Fibroblast of gingiva (primary cell): ENCODE measurements at places on chromosomes 7 and 10.
A peak's percentile ranks its signal among the peaks of the same experiment; 100 is the strongest.

GRCh38 chr7:91373111-91373800 is 109.0 kb downstream of the FZD1 start:
- no peak for DNase-seq

DNA sequence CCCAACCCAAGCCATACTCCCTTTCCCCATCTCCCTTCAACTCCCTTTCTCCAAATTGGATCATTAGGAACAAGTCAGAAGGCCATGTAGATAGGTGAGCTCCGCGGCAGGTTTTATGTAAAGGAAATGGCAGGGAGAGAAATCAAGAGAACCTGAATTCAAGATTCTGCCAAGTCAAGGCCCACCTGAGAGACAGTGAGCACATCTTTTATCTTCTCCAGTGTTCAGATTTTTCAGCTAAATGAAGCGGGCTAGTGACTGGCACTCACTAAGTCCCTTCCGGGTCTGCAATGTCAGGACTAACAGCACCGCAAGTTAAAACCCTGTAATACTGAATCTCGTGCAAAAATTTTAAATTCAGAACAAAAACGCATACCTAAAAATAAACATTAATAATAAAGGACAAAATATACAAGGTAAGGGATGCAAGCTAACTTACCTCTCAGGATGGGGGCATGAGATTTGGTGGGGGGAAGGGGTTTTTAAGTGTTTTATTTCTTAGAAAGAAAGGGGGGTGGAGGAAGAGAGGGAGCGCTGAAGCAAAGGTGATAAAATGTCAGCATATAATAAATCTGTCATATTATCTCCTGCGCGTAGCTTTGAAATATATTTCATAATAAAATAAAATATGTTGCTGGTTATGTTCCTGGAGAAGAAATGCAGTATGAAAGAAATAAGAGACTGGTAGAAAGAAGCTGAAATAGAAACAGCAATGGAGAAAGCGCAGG is 17.6 kb downstream of the TCAF1 start:
- no peak for DNase-seq

DNA sequence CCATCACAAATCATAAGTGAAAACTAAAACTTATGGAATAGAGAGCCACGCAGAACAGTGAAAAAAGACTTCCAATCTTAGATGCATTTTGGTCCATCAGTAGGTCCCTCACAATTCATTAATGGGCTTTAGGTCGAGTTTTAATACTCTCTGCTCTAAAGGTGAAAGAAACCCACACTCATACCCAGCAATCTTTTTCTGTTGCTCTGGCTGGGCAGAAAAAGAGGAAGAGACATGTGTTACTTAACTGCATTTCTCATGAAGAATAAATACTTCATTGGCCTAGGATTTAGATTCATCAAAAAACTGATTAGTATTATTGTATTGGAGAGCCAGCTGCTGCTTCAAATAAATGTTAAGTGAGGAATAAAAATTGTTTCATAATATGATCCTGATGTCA is 645.7 kb downstream of the PHTF2 start:
- DNase-seq: no peak

DNA sequence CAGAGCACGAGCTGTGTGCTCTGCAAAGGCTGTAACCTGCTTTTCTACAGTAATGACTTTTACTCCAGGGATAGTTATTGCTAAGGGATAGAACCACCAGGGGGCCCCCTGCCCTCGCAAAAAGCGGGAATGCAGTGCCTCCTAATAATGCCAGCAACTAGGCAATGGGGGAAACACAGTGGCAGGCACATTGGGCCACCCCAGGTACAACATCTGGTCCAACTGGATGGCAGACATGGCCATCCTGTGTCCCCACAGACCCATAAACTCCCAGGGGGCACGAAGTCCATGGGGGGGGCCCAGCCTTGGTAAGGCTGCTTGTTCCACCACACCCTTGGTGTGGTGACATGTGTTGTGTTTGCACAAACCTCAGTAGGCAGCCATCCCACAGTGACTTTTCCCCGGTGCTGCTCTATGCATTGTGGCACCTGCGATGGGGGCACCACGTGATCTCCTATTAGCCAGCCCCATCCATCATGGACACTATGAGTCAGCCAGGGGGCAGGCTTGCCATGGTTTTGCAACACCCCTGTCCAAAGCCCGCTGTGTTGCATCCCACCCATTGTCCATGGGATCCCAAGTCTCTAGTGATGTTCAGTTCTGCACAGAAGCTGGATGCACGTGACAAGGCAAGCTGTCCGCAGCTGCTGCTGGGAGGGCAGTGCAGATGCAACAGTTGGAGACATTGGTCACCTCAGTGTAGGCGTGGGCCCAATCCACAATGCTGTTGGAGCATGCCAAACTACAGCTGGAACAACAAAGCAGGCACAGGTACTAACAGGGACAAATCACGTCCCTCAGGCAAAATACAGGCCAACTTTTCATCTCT is 84.0 kb downstream of the ANLN start:
- DNase-seq: no peak

DNA sequence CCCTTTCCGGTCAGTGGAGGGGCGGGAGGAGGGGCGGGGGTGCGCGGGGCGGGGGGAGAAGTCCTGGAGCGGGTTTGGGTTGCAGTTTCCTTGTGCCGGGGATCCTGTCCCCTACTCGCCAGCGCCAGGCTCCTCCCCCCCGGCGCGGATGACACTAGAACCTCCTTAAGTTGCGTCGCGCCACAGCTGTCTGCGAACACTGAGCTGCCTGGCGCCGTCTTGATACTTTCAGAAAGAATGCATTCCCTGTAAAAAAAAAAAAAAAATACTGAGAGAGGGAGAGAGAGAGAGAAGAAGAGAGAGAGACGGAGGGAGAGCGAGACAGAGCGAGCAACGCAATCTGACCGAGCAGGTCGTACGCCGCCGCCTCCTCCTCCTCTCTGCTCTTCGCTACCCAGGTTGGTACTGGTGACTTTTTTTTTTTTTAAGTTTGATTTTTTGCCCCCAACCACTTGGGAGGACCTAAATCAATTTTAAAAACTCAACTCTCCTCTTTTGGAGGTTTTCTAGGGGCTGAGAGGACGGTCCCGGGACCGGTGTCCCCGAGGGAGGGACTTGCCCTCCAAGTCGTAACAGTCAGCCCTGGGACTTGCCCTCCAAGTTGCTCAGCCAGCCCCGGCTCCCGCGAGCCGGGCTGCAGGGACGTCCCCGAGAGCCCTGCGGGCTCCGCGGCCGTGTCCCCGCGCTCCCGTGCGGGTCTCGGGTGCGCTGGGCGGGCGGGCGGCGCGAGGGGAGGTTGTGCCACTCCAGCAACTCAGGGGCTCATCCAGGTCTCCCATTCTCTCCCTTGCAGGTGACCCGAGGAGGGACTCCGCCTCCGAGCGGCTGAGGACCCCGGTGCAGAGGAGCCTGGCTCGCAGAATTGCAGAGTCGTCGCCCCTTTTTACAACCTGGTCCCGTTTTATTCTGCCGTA is at the start of gene GATA3:
Gene GATA3, plus strand, starts transcription at position 195 of the 914 bp plus-strand sequence. CDS start 968 bp downstream, outside the sequence.
- DNase-seq: peak; percentile 29

DNA sequence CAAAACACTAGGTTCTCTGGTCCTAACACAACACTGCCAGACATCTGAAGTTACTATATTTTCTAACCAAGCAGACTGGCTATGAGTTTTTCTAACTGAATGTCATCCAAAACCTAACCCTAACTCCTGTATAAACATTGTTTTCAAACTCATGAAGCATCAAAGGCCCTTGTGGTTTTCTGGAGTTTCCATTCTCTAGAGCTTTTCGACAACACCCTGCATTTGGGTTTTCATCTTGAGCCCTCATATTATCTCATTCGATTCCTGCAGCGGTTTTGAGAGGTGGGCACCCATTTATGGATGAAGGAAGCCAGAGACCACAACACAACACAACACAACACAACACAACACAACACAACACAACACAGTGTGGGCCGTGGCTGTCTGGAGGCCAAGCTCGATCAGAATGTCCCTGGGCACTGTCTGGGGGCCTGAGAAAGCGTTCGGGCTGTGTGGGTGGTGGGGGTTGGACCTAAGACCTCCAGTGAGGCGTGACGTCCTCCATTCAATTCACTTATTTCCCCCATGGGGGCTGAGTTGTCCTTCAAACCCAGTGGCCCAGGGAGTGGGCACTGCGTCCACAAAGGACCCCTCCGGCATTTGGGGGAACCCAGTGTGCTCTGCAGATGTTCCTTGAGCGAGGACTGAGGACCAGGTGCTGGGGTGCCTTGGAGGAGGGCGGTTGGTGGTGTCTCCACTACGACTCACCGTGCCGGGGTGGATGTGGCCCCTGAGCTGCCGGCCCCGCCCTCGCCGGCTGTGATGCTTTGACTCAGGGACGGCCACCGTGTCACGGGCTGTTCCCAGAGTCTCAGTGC is 490.4 kb downstream of the DNAJB6 start:
- no peak for DNase-seq

- no peak for DNase-seq
Measured at GRCh38 chr7:39882148-39882784, 67.8 kb upstream of the CDK13 start.

- no peak for DNase-seq
Measured at GRCh38 chr10:1515121-1515779, 222.1 kb downstream of the ADARB2 start.

- no peak for DNase-seq
Measured at GRCh38 chr7:75958802-75959543, 35.4 kb downstream of the TMEM120A start.

GRCh38 chr7:98217623-98218582 is 6.7 kb downstream of the BHLHA15 start:
- no peak for DNase-seq

DNA sequence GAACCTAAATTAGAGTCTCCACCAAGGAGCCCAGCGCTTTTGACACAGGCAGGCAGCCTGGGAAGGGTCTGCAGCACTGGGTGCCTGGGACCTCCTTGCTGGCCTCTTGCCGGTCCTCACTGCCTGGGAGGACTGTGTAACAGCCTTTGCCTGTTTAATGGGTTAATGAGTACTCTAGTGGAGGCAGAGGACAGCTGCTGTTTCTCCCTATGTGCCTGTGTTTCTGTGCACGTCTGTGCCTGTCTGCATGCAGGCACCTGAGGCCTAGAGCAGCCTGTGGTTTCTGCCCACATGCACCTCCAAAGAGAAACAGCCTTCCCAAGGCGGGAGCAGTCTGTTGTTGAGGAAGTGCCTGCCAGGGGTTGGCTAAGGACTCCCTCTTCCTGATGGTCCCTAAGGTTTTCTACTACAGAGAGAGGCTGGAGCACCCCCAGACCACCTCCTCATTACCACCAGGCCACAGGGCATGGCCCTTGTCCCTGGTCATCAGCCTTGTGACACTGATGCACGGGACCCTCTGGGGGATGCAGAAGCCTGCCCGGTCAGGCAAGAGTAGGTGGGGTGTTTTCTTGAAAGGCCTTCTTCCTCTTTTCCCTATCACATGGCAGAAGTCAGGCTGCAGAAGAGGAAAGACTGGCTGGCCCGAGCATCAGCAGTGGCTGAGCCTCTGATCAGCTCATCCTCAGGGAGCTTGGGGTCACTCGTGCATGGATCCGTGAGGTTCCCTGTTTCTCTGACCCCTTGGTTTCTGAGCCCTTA is 14.2 kb downstream of the SLC29A3 start:
- DNase-seq: no peak

DNA sequence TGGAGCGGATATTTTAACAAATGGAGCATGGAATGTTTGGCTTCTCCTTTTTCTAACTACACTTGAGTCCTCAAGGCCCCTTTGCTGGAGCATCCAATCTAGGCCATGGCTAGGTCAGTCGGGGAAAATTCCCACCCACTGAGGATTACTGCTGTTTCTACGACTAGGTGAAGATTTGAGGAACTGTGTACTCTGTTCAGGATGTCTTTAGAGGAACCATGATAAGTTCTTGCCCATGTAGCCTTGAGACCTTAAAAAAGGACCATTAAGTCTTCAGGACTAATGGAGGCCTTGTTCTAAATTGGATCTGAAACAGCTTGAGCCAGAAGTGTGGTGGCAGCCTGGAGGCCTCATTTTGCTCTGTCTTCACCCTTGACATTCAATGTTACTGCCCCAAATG is 6.2 kb downstream of the AGK start:
- no peak for DNase-seq

DNA sequence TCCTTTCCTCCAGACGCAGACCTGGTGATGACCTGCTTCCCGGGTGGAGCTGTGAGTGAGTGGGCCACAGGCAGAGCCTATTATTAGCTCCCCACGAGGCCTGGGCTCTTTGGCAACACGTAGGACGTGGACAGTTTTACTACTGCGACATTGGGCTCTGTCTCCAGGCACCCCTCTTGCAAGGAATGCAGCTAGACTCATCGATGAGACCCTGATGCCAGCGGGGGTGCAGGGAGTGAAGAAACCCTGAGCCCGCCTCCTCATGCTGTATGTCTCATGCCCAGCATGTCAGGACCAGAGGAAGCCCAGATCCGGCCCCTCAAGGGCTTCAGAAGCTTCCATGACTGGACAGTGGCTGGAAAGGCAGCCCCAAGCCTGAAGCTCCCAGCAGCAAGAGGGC is 161.9 kb downstream of the TCERG1L start:
- no peak for DNase-seq

- DNase-seq: no peak
Measured at GRCh38 chr10:71296086-71296485, 23.0 kb upstream of the SLC29A3 start.

- DNase-seq: no peak
Measured at GRCh38 chr10:62430881-62431280, 56.7 kb downstream of the ZNF365 start.

GRCh38 chr7:132650498-132650897 is 74.2 kb upstream of the PLXNA4 start:
- peak; percentile 60 for DNase-seq

GRCh38 chr10:78584681-78585080 is 484.1 kb upstream of the ZMIZ1 start:
- no peak for DNase-seq

DNA sequence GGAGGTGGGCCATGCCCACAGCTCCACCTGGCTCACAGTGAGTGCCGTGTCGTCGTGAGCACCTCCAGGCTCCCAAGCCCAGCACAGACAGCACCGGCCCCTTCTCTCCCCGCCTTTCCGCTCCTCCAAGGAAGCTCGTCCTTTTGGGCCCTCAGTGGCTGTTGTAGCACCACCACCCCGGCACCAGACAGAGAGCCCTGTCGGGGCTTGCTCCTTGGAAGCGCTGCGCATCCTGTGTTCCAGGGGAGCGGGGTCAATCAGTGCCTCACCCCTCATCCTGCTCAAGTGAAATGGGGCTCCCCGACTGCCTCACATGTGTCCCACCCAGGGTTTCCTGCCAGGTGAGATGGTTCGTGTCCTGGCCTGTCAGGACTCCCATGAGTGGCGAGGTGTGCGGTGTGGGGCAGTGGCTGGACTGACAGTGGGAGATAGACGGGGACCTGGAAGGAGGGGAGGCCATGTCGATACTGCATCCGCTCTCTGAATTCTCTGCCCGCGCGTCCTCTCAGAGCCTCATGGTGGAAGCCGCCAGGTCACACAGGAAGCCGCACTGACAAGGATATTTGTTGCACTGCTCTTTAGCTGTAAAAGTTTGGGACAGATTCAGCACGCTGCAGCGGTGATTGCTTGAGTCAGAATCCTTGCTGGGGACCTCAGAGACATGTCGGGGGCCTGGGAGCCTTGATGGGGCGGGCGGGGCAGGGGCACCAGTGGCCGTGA is 107.1 kb downstream of the INPP5A start:
- no peak for DNase-seq
